ENCODE measurements at places on chromosomes 3 and 15.

GRCh38 chr15:66178531-66178910 is 75.0 kb downstream of the MEGF11 start:
- no peak for DNase-seq

DNA sequence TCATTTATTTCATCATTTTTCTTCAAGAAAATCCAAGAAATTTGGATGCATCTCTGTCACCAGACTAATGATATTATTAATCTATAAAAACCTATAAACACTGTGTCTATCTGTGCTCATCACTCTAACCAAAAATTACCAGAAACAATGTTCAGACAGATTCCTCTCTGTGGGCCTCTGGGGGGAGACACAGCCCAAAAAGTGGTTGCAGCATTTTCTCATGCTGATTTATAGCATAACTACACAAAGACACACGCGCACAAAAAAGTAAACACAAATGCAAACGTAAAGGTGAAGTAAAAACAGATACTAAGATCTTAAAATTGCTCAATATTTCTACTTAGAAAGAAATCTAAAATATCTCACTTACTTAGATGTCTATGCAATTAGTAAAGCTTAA is 976.0 kb downstream of the GBE1 start:
- DNase-seq: no peak

GRCh38 chr15:42166225-42166940 is 9.9 kb upstream of the PLA2G4F start:
- no peak for DNase-seq

- DNase-seq: no peak
Measured at GRCh38 chr15:45203182-45203581, 15.4 kb upstream of the SHF start.

DNA sequence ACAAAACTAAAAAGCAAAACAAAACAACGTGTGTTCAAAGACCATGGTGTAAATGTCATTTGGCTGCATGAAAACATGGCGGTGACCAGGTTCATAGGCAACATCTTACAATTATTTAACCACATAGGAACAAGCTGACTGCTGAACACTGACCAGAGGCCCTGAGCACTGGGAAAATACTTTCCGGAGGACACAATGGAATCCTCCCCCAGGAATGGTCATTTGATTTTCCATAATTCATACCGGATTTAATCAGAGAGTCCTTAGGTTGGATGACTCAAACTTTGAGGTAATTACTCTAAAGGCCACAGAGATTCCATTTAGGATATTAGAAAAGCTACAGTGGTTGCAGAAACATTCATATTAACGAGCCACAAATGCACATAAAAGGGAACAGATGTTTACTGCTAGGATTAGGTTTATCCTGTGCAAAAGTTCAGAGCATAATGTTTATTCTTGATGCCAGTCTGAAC is 254.7 kb downstream of the NR1D2 start:
- DNase-seq: no peak

GRCh38 chr3:74303711-74304110 is 310.7 kb downstream of the CNTN3 start:
- no peak for DNase-seq
